ENCODE measurements at places on chromosomes 1 and 21.

DNA sequence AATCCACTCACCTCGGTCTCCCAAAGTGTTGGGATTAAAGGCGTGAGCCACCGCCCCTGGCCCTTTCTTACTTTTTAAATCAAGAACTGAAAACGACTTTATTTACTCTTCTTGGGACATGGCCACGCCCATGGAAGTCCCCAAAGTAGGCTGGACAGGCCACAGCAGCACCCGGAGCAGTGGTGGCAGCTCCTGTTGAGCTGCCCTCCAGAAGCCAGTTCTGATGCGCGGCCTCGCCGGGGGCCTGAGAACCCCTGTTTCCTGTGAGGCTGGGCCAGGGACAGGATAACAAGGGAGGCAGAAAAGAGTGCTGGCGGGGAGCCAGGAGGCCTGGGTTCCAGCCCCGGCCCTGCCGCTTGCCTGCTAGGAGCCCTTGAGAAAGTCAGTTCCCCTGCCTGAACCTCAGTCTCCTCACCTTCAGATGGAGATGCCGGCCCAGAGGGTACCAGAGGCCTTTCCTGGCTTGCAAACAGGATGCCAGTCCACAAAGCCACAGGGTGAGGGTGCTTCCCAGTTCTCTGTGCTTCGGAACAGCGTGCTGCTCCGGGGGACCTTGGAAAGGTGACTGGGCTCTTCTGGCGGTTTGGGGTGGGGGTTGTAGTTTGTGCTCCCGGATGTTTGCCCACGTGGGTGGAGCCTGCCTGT is 59.4 kb downstream of the RUNX3 start:
- DNase-seq: no peak

DNA sequence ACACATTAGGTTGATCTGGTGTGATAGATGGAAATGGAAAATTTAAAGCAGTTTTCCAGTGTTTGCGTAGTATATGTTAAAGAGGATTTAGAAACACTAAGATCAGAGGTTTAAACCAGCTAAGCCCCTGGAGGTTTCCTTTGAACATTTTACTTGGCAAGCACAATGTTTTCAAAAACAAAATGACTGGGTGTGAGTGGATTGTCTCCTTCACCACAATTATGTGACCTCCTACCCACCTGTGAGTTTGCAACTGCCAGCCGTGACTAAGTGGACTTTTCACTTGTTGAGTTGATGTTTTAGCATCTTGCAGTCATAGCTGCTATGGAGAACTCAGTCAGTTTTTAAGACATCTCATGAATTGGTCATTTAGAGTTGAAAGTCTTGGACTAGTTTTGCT is 4.7 kb downstream of the CCDC190 start:
- DNase-seq: peak; percentile 56

- DNase-seq: no peak
These were observed 26.4 kb downstream of the SHISAL2A start for GRCh38 chr1:52659356-52659755.

DNA sequence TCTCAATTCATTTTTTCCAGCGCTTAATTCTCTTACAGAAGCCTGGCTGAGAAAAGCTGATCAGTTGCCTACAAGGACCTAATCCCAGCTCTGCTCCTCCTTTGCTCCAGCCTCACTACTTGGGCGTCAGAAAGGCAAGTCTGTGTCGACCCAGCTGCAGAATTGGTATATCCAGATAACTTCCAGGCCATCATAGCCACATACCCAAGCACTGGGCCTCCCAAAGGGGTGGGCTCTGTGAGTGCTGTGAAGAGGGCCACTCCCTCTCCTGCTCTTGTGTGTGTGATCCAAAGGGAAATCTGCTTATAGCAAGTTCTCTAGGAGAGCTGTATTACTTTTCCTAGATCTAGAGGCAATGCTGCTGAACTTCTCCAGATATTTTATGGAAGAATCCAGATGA is 18.1 kb downstream of the LMOD1 start:
- no peak for DNase-seq

GRCh38 chr1:53189061-53189460 is 7.6 kb upstream of the CPT2 start:
- no peak for DNase-seq

GRCh38 chr1:11059155-11059967 is 457 bp downstream of the SRM start:
- no peak for DNase-seq

- DNase-seq: no peak
These were observed 908.2 kb upstream of the ADGRL2 start for GRCh38 chr1:80892539-80892938.

- DNase-seq: no peak
These were observed 281.6 kb downstream of the BRINP3 start for GRCh38 chr1:190196020-190196419.

GRCh38 chr1:180182643-180183311 is 28.1 kb downstream of the QSOX1 start:
- no peak for DNase-seq

DNA sequence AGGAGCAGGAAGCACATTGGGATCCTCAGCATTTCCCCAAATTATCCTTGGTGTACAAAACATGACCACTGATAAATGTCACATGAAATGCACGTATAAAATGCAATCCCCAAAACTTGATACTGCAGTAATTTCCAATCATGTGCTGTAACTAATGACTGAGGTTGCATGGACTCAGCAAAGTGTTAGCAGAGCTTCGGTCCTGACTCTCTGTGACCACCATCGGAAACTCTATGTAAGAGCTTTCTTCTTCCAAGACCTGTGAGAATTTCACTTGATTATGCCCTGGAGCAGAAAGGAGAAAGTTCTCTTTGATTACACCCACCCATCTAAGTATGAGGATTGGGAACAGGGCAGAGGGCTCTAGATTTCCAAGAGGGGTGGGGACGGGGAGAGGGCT is 908 bp downstream of the CD53 start:
- no peak for DNase-seq

- DNase-seq: no peak
These were observed 73.0 kb upstream of the LAPTM5 start for GRCh38 chr1:30830537-30830936.

DNA sequence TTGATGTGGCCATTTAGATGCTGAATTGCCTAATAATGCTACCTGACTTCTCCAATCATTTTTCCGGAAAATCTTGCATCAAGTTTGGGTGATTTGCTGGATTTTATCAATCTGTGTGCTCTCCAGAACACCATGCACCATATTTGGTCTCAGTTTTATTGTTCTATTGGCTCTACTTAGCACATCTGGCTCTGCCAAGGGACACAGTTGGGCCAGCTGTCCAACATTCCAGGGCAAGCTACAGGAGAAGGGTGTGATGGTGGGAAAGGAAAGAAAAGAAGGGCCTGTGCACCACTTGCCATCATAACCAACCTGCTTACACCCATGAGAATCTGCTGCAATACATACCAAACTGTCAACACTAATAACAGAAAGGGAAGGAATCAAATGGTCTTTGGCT is 90.2 kb upstream of the NFIA start:
- DNase-seq: no peak

- DNase-seq: no peak
These were observed 21.8 kb downstream of the COA7 start for GRCh38 chr1:52676249-52676903.

GRCh38 chr1:23090056-23090455 is 70.8 kb downstream of the KDM1A start:
- no peak for DNase-seq

DNA sequence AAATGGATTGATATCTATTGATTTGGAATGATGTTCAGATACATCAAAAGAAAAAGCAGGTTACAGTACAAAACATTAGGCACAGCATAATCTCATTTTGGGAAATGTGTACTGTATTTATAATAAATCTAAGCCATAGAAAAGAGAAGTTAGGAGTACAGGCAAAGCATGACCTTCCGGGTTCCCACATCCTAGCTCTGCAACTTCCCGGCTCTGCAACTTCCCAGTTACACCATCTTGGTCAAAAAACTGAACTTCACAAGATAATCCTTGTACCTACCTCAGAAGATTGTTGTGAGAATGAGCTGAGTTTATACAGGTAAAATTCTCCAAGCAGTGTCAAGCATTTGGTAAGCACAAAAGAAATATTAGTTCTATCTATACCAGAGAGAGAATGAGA is 21.7 kb upstream of the SLC44A3 start:
- DNase-seq: no peak

DNA sequence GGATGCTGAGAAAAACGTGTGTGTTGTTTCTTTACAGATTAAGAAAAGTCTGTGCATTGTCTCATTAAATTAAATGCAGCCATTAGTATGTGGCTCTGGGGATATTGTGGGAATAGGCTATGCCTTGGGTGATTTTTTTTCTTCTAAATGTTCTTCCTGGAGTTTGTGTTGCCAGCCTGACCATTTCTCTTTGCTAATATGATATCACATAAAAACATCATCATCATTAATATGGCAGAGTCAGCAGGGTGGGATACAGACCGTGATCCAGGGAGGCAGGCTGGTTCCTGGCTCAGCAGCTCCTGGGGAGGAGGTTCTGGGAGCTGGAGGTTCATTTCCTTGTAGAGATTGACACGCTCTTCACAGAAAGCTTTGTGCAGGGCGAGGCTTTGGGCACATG is 60.7 kb upstream of the SELENON start:
- DNase-seq: no peak

DNA sequence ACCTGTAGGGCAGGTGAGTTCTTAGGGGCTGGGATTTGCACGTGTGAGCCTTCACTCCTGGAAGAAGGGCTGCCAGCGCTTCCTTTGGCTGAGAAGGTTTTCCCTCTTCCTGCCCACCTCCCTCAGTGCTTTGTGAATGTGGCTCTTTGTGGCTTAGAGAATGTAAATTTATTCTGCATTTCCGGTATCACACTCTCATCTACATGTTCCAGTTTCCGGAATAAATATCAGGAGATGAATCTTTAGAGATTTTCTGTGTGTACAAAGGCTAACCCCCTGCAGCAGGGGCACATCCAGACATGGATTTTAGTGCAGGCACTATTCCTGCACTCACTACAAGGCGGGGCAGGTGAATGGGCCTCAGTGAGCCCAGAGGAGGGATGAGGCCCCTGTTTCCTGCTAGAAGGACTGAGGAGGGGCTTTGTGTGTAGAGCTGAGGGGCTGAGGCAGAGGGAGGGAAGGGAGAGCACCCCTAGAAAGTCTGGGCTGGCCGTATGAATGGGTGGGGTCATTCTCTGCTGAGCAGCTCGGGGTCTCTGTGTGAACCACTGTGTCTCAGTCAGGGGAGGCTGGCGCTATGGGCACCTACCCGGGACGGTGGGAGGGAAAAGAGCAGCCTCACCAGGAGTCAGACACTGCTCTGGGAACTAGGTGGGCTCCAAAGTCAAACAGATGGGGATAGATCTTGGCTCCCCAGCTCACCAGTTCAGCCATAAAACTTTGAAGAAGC is 207.5 kb downstream of the MATN1 start:
- no peak for DNase-seq

DNA sequence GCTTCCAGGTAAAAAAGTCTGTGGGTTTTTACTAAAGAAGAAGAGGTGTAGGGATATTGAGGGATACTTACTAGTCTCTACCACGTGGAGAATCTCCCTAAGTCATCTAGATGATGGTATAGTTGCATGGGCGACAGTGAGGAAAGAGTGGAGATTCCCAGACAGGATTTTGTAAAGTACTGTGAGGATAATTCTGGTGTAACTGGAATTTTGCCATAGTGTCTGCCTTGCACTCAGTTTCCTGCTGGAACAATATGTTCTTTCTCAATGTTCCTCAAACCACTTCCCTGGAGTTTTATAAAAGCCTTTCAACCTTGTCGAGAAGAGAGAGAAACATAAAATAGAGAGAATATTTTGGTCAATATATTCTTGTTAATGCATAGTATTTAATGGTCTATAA is 95.1 kb upstream of the WLS start:
- DNase-seq: no peak

DNA sequence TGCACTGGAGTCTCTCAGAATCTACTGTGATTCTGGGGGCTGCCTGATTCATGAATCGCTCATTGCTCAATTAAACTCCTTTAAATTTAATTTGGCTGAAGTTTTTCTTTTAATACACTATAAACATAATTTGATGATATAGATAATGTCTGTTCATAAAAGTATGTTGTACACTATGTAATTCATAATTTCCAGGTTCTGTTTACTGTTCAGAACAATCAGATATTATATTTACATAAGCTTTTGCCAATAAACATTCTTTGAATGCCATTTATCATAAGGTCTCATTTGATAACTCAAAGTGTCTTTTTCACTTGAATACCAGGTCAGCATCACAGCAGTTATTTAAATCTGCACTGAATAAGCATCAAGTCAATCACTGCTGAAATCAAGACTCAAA is 39.6 kb downstream of the PIGK start:
- DNase-seq: no peak

GRCh38 chr1:214808845-214809460 is 206.0 kb downstream of the CENPF start:
- DNase-seq: peak; percentile 32

DNA sequence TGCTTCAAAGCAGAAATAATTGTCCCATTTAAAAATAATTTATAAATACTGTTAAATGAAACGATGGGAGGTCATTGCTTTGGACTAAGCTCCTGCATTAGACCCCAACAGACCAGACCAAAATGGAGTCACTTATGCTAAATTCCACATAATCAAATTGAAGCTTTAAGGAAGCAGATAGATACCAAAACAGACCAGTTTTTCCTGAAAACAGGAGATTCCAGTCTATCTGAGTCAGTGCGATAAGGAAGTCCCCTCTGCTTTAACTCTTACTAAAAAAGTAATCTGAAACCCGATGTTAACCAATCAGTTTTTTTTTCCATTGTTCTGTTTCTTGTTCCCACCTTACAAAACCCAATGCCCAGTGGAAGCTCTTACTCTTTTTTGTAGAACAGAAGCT is 16.2 kb upstream of the DNASE2B start:
- DNase-seq: no peak

DNA sequence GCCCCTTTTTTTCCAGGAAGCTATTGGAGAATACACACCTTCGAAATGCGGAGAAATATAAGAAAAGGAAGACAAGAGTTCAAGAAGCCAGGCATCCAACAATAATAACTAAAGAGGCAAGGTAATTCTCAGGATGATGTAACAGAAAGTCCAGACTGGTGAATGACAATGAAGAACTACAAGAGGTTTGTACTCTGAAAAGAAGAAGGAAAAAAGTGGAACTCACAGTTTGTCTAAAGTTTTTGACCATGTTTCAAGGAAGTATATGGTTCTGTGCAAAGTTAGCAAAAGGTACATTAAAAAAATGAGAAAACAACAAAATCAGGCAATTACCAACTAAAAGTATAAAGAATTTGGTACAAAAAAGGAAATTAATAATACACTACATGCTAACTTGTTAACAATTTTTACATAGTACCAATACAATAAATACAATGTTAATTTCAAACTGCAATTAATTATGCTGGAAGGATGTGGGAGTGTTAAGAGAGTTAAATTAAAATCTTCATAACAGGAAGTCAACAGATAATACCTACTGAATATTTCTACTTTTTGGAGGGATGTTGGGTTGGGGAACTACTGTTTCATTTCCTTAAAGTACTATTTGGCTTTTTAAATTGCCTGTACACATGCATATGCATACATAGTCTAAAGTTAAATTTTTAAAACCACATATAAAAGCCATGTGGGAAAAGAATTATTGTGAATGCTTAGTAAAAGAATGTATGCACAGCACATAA is 12.9 kb upstream of the CD55 start:
- DNase-seq: no peak

DNA sequence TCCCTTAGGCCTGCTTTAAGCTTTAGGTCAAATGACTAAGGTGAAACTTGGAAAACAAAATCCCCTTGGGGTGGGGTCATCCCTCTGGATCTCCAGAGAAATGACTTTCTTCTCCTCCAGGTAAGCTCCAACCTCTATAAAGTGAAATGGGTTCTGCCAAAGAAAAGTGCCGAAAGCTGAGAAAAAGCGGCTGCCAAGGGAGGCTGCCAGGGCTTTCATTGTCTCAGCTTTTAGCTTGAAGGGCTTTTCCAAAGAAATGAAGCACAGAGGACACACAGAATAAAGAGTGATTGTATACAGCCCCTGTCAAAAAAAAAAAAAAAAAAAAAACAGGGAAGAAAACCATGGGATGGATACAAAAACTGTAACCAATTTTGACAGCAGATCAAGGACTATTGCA is 126.9 kb downstream of the TGFBR3 start:
- DNase-seq: no peak
